ENCODE measurements at places on chromosomes 7 and 10.

DNA sequence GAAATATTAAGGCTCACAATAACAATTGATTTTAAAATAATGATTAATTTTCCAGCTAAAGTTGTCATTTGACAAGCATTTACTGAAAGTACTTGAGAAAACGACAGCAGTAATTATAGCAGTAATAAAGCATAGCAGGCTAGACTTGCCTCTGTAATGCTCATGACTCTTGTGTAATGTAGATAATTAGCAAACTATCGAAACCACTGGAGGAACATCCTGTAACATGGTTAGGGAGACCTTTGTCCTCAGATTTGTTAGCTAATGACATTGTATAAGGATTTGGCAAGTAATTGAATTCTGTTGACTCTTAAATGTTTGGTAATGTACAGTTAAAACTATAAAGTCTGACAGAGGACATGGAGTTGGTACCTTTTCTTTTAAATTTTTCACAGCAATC is 24.8 kb downstream of the ARL4A start:
- no peak for DNase-seq

- DNase-seq = no peak
Measured at GRCh38 chr7:117274951-117275350, 47.9 kb downstream of the WNT2 start.

DNA sequence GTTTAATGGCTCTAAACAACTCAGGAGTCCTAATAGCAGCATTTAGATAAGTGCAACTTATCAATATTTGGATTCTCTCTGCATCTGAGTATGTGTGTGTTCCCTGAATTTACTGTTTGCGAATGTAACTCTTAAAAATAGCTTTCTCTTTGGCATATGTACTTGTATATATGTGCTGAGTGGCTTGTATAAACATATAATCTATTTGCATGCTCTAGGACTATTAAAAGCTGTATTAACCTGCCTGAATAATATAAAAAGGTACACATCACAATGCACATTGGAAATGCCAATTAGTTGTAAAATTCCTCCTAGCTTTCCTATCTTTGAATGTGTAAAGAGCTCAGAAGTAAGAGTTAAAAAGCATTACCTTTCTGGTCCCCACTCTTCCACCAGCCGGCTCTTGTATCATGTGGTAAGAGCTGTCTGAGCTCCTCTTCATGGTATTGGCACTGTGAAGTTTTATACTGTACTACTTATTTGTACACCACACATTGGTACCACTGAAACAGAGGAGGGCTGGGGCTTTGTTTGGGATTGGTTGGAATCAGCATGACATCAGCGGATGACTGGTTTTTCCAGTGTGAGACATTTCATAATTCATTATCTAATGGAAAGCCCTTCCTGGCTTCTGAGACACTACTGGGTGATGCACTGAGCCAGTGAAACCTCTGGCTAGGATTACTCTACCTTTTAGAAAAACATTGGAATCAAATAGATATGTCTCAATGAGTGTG is at the start of gene INHBA:
Gene INHBA (minus strand): TSS at position 456 of the 737 bp plus-strand sequence. CDS start 2,716 bp downstream, outside the sequence.
- DNase-seq = no peak

DNA sequence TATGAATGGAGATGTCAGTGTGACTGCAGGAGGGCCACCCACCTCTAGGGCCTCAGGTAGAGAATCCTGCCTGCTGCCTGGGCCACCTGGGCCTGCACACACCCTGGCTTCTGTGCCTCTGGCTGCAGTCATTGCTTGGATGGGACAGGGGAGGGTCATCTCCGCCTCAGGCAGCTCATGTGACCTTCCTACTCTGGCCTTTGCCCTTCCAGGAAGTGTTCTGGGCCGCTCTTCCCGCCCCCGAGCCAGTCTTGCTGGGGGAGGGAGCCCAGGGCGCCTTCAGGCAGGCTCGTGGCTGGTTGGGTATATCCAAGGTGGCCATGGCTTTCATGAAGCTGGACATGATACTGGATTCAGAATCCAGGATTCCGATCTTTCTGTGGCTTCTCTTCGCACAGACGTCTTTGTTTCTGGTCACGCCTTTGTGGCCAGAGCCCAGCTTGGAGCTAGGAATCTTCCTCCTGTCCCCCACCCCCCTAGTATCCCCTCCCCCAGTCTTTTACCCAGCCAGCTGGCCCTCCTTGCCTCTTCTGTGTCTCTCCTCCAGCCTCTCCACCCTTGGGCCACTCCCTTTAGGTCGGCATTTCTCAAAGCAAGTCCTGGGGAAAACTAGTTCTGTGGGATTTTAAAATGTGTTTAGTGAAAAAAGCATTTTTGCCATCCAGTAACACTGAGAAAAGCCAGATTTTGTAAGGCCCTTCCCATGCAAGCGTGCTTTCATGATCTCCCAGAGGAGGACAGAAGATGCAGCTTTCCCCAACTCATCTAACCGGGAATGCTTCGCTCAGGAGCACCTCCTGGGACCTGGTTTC is 119.6 kb downstream of the ZMIZ1 start:
- no peak for DNase-seq

DNA sequence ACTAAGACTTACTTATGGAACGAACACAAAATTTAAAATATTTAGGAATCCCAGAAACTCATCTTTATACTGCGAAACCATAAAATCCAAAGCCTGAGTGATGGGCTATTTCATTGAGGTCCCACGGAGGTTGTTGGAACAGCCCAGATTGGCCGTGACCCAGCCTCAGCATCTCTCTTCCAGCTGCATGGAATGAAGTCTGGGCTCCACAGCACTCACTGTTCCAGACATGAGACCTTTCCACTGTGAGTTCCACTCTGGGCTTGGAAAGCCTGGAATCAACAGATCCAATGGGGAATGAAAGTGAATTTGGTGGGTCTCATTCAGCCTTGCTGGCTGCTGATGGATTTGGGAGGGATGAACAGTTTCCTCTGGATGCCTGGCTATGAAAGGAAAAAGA is 184.9 kb downstream of the EMX2 start:
- no peak for DNase-seq

DNA sequence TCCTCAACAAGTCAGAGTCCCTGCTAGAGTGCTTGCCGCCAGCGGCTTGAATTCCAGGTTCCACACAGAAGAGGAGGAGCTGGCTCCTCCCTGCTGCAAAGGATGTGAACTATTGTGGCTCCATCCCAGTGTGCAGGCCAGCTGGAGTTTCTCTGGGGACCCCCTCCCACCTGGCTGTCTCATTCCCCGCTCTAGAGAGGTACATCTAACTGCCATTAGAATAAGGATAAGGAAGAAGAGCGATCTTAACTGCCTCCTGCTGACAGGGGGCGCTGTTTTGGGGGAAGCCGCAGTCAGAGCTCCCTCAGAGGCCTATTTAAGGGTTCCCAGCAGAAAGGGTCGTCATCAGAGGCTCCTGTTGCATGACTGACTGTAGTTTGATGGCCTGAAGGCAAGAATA is 40.8 kb upstream of the HECW1 start:
- no peak for DNase-seq

DNA sequence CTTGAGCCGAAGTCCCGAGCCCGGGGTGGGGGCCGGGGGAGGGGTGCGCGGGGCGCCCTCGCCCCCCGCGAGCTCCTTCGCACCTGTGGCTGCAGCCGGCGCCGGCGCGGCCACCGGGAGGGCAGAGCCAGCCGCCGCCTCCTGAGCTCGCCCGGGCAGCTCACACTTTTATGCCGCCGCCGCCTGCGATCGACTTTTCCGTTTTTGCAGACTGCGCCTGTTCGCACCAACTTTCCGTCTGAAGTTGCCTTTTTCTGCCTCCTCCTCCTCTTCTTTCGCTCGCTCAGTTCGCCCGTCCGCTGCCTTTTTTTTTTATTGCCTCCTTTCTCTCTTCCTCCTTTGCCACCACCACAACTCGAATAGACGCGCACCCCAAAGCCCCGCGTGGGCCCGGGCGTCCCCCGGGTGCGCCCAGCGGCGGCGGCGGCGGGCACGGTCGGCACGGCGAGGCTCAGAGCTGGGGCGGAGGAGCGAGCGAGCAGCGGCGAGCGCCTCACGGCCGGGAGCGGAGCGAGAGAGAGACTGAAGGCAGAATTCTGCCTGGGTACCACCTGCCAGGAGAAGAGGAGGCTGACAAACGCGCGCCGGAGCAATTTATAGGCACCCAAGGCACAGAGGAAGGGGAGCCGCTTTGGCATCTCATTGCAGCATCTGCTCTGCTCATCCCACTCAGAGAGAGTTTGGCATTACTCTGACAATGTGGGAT is at the start of gene C1QL3:
Gene C1QL3 (minus strand): TSS at position 569 of the 706 bp plus-strand sequence. CDS start 814 bp downstream, outside the sequence.
- DNase-seq = peak; percentile 5

GRCh38 chr10:44339218-44339617 is 45.7 kb downstream of the CXCL12 start:
- DNase-seq = no peak

GRCh38 chr10:15370212-15370855 is 755 bp downstream of the FAM171A1 start:
- peak; percentile 25 for DNase-seq

DNA sequence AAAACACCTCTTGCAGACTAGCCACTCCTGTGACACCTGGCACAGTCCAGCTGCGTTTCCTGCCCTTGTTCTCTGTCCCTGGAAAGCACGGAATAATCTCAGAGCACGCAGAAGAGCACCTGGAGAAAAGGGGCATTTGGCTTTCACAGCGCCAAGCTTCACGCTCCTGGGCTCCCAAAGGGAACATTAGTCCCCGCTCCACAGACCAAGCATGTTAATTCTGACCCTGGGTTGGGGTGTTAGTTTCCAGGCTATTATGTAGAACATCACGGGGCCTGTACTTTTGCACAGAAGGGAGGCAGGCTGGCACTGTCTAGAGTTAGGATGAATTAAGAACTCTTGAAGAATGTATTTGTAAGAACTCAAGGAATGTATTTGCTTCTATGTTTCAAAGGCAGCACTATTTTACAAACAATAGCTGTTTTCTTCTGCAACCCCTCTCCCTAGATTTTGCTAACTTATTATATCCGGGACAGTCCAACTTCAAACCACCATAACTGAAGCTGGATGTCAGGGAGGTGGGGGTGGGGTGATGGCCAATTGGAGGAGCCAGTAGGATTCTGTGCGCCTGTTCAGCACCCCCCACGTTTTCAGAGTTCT is 62.2 kb upstream of the TRIM8 start:
- DNase-seq = no peak

DNA sequence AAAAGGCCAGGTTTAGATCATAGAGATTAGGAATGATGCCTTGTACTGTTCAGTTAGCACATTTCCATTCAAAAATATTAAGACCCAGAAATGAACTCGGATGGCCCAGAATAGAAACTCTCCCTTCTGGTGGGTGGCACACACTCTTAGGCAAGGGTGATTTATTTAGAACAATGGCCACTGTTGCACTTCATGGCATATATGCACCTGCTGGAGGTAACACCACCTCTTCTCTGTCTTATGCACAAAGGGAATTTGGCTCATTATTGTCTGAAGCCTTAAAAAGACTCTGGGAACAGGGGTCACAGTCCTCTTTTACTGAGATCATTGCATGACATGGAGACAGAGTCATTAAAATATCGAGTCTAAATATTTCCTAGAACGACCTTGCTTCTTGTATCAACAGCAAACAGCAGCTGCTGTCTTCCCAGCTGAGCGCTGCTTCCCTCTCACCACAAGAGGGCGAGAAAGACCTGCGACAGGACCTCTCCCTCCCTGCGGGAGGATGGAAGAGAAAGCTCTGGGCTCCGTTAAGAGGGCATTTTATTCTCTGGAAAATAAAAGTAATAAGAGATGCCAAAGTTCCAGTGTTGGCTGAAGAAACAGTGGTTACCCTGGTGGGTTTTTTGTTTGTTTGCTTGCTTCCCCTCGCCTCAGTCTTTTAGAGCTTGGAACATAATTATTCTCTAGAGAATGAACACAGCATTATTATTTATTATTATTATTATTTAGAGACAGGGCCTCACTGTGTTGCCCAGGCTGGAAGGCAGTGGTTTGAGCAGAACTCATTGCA is 13.5 kb upstream of the BAMBI start:
- peak; percentile 73 for DNase-seq

DNA sequence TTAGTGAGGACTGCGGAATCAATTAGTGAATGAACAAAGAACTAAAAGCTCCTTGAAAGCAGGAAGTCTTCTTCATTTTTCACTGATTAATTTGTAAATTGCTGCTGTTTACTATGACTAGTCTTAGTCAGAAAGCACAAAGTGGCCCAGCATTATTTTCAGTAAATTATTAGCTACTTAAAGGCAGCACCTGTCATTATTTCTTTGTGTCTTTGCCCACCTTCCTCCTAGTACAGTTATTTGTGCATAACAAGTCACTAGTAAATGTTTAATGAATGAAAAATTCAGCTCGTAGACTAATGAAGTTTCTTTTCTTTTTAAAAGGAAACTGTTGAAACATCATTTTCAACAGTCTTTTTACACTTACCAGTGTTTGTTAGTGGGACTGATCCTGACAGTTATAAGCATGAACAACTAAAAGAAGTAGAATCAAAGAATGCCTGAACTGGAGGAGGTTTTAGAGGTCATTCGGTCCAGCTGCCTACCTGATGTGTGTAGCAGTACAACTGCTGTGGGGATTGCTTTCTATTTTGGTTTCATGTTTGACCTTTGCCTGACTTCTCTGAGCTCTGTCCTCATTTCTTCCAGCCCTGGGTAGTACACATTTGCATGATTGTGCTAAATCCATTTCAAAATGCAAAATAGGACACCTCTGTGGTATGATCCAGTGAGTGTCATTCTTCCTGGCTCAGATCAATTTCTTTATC is 140.0 kb upstream of the PHYHIPL start:
- no peak for DNase-seq

- no peak for DNase-seq
Measured at GRCh38 chr7:33716581-33717477, 188.5 kb upstream of the BMPER start.

DNA sequence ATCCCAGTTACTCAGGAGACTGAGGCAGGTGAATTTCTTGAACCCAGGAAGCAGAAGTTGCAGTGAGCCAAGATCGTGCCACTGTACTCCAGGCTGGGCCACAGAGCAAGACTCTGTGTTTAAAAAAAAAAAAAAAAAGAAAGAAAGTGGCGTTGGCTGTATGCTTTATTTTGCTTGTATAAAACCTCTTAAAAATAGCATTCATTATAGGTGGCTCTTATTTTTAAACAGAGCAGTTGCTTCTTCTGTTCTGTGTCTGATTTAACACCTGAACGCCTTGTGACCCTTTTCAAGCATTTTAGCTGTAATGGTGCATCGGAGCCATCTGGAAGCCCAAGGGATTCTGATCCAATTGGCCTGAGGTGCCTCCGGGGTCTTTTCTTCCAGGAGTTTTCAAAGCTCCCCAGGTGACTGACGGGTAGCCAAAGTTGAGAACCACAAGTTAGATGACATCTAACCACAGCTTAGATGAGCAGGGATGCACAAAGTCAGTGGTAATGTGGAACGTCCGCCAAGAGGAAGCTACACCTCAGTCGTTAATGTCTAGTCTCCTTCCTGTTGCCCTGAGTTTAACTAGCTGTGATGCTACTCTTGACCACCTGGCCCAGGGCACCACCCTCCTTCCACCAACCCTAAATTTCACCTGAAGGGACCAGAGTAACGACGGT is 274.6 kb upstream of the KLF6 start:
- peak; percentile 57 for DNase-seq

GRCh38 chr7:44433255-44434022 is 57.0 kb downstream of the NUDCD3 start:
- DNase-seq = no peak

- DNase-seq = no peak
Measured at GRCh38 chr10:124721330-124722045, 22.7 kb downstream of the FAM53B start.

- no peak for DNase-seq
Measured at GRCh38 chr7:88140947-88141346, 78.9 kb downstream of the SRI start.

All from CD4-positive, alpha-beta T cell treated with Interleukin-17A for 1 hour (primary cell).